ENCODE measurements at places on chromosomes 2 and 18.
A peak's percentile ranks its signal among the peaks of the same experiment; 100 is the strongest.

- DNase-seq: peak; percentile 52
These were observed 8.2 kb upstream of the SLC39A10 start for GRCh38 chr2:195648787-195649186.

DNA sequence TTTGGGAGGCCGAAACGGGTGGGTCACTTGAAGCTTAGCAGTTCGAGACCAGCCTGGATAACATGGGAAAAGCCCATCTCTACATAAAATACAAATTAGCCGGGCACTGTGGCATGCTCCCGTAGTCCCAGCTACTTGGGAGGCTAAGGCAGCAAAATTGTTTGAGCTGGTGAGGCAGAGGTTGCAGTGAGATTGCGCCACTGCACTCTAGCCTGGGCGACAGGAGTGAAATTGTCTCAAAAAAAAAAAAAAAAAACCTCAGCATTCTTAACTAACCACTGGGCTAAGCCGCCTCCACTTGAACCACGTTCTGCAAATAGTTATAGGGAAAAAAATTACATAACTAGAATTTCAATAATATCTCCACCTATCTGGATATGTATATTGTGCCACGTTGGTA is 2.3 kb downstream of the FOXI3 start:
- no peak for DNase-seq

DNA sequence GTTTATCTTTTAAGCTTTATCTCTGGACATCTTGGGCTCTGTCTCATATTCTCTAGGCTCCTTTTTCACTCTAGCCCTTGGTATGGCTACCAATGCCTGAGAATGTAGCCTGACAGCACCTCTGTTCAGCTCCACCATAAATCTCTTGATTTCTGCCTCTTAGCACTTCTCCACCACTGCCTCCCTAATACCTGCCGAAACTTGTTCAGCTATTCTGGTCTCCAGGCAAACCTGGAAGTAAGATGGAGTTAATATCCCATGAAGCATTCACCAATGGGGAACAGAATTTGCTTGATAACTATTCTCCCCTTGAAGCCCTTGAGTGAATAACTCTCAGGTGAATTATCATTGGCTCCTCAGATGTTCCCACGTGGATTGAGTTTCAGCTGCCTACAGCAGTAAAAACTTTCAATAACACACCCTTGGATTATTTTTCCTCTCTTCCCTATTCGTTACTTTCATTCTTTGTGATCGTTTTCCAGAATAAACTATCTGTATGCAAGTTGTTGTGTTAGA is 145.6 kb downstream of the EVA1A start:
- no peak for DNase-seq

DNA sequence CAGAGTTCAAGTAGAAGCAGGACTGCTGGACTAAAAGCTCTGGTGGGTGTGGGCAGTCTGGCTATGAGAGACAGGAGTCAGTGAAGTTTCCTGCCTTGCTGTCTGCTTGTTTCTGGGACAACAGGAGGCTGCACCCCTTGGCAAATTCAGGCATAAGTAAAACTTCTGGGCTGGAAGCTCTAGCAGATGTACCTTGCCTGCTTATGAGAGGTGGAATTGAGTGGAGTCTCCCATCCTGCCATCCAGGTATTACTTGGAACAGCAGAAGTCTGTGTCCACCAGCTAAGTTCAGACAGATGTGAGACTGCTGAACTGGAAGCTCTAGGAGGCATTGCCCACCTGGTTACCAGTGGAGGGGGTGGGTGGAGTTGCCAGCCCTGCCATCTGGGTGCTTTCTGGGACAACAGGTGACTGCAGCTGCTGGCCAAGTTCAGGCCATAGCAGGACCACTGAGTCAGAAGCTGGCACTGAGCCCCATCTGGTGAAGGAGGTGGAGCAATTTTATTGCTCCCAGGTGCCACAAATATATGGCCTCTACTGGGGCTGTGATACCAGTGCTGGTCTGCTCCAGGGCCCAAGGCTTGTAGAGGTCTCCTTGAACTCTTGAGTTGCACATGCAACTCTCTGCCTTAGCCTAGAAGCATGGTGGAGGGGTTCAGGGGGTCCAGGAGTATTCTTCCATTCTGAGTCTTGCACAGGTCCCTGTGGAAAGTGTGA is 199.4 kb upstream of the FN1 start:
- DNase-seq: no peak

DNA sequence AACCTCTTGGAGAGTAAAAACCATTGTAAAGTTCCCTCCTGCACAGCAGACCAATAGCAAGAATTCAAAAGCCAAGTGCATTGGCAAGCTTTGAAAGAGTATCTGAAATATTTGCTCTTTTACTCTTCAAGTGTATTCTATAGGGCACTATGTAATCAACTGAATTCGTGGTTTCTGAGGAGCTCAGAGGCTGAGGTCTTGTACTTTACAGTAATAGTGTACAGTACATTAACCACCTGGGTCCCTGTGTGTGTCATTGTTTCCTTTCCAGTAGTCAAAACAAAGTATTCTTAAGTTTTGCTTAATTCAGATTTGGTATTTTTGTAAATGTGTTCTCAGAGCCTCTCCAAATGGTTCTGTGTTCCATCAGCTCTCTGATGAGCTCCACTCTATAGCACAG is 769.7 kb downstream of the LRRTM4 start:
- DNase-seq: no peak

- no peak for DNase-seq
These were observed 536 bp downstream of the VPS54 start for GRCh38 chr2:64018701-64019082.

GRCh38 chr18:12554796-12555388 is 103.0 kb downstream of the SPIRE1 start:
- no peak for DNase-seq

DNA sequence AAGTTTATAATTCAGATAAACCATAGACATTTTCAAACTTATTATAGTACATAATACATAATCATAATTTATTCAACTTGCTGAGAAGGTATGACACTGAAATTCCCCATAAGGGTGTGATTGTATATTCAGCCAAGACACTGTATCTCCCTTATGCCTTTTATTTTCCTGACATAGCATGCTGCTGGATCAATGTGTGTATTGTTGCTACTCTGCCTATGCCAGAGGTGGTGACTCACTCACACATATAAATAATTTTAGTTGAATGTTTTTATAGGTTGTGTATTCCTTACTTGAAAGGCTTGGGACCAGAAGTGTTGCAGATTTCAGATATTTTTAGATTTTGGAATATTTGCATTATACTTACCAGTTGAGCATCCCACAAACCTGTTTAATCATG is 86.8 kb downstream of the VRK2 start:
- DNase-seq: no peak

- no peak for DNase-seq
These were observed 193.9 kb downstream of the NBAS start for GRCh38 chr2:15367205-15367604.

- no peak for DNase-seq
These were observed 98.5 kb upstream of the HAAO start for GRCh38 chr2:42890791-42891355.

DNA sequence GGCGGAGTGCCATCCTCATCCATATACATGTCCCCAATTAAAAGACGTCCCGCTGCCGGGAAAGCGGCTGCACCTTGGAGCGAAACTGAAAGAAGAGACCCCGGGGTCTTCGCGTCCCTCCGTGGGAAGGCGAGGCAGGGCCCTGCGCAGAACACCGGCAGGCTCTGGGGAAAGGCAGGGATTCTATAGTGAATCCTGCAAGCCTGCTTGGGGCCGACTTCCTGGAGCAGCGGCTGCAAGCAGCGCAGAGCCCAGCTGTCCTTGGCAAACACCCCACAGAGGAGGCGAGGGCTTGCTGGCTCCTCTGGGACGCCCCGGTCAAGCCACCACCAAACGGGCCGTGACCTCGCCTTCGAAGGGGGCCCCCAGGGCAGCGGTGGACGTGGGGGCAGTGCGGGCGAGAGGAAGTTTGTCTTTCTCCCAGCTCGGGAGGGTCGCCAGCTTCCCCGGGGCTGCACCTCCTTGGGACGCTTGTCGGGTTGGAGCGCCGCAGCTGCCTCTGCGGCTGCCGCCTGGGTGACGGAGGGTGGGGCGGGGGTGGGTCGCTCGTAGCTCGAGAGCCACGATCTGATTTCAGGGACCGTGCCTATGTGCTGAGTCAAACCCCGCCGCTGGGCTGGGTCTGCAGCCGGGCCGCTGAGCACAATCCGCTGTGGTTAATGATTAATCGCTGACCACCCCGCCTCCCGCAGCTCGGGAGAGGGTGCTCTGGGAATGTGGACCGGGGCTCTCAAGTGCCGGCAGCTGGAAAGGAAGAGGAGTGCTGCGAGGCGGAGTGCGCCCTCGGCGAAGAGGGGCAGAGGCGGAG is 486 bp upstream of the GPR39 start:
- DNase-seq: no peak

GRCh38 chr2:60544062-60544461 is 9.4 kb downstream of the BCL11A start:
- DNase-seq: no peak

DNA sequence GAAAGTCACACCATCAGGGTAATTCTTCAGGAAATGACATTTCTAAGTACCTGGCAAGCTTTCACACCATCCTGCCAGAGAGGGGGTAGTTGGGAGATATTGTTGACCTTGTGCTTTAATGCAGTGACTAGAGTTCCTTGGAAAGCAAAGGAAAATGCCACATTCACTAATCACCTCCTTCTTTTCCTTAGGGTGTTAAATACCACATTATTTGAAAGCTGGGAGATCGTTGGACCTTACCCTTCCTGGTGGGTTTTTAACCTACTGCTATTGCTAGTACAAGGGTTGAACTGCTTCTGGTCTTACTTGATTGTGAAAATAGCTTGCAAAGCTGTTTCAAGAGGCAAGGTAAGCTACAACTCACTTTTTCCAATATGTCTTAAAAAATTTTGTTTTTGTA is 37.0 kb upstream of the NOSTRIN start:
- no peak for DNase-seq

GRCh38 chr18:48979944-48980890 is 29.5 kb upstream of the SMAD7 start:
- no peak for DNase-seq

DNA sequence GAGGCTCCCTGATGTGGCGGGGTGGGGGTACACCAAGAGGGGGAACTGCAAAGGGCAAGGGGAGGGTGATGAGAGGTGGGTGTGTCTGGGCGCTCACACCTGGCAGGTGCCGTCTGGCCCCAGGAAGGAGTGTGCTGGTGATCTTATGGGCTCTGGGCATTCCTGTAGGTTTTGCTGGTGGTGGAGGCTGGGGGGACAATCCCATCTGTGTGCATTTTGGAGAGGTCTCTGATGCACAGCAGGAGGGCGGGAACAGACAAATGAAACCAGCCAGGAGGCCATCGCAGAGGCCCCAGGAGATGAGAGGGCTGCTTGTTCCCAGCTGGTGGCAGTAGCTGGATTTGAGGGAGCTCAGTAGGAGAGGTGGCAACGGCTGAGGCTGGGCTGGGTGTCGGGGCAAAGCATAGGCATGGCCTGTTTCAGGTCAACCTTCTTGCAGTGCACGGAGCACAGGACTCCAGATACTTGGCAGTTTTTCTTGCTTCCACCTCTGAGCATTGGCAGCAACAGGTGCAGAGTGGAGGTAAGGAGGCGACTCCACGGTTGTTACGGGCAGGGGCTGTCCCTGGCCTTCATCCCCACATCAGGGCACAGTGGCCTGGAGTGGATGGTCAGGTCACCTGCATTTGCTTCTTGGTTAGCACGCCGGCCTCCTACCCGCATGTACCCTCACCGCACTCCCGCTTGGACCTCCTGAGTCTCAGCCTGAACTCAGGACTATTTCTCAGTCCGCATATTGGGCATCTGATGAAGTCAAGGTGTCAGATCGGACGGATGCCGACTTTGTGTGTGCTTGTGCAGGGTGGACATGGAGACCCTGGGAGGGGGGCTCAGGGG is 194.2 kb upstream of the HDAC4 start:
- DNase-seq: no peak

GRCh38 chr18:58140387-58141325 is 96.6 kb downstream of the NEDD4L start:
- no peak for DNase-seq

GRCh38 chr2:77604953-77605929 is 83.1 kb upstream of the LRRTM4 start:
- no peak for DNase-seq

DNA sequence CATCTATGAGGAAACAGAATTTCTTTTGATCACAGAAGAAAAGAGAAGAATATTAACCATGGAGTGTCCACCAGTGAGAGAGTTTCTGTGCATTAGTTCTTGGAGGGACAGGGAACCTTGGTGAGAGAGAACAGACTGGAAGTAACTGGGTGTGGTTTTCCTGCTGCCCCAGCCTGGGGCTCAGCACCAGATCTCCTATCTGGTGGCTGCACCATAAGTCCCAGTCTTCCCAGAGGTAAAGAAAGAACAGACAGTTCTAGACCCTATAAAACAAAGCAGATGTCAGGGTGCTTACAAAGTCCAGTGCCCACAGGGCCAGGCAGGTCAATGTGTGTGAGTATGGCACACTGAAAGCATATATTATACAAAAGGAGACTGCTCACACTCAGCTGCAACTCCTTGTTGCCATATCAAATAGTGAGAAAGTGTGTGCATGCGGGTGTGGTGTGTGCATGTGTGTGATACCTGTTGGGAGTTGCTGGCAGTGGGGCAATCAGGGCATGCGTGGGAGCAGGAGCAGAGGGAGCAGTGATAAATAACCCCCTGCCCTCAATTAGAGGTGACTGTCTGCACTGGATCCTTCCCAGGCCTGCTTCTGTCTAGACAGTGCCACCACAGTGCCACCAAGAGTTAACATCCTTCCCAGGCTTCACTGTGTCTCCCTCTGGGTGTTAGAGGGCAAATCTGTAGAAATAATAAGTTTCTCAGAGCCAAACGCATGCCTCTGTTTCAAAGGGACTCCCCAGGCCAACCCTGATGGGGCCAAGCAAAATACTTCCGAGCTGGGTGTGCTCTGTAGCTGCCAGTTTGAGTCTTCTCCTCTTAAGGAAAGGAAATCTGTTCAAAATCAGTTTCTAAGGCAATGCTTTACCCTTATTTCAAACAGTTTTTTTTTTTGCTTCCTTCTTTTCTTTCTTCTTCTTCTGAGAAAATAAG is 45.7 kb downstream of the RDH14 start:
- DNase-seq: no peak

DNA sequence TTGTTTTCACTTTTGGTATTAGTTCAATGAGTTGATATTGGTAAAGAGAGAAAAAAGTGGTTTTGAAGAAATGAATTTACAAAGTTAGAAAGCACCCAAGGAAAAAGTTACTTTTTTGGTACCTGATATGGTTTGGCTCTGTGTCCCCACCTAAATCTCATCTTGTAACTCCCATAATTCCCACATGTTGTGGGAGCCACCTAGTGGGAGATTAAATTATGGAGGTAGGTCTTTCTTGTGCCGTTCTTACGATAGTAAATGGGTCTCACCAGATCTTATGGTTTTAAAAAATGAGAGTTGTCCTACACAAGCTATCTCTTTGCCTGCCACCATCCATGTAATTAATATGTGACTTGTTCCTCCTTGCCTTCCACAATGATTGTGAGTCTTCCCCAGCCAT is 965.6 kb upstream of the NRXN1 start:
- no peak for DNase-seq

DNA sequence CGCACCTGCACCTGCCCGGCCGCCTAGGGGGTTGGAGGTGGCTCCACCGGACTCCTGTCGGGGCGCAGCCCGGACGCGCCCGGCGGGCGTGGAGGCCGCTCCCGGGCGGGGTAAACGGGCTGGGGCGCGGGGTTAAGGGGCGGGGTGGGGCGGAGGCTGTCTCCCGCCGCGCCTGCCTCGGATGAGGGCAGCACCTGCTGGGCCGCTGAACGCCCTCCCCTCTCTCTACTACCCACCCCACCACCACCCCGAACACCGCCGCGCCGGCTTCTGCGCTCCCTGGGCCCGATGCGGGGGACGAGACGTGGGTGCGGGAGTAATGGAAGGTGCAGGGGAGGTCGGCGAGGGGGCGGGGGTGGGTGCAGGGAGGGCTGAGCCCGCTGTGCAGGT is 224.8 kb upstream of the ID2 start:
- no peak for DNase-seq

All from CD4-positive, alpha-beta T cell treated with Interleukin-4 for 1 hour (primary cell).